SJCRH30 (cell line): ENCODE measurements at places on chromosomes 7 and 10. TPM values are rescaled to one million over a fixed set of nuclear protein-coding genes. Genes with fewer than 3 reads are reported as not detected.

DNA sequence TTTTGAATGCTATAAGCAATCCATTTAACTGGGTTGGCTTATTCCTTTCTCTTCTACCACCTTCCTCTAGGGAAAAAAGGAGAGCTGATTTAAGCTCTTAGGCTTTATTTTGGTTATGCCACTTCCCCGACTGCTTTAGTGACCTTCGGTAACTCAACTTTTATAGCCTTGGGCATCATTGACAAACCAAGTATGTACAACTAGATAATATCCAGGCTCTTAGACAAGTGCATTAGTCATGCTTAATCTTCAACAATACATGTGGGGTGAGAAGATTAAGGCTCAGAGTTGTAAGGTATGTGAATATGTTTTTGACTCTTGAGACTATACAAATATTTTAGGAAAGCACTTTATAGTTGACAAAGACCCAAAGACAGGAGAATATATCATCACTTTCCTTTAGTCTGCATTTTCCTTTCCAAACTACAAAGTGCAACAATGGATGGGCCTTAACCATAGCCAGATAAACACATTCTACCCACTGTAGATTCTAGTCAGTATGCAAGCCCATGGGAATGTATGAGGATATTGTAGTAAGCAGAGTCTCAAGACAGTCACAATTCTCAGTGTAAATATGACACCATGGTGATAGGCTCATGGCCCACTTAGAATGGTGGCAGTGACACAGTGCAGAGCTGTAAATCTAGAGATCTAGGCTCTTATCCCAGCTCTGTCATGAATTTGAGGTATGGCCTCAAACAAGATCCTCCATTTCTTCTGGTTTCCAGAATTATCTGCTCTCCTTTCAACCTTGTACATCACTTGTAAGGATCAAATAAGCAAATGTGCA lies 1117.3 kb downstream of the SORCS3 start:
- H3K4me3 ChIP-seq: no peak overlapping the region
- H3K4me1 ChIP-seq: no peaks in the 10 kb centered on the region
- DNase-seq: no peak
- peaks cover 7% of the 10 kb centered on the region; the same call in 1 of the 2 replicates for H3K27me3 ChIP-seq

The PTF1A gene
- total RNA-seq: not detected in 2 replicates

- H3K36me3 ChIP-seq: peaks cover 4% of the 10 kb centered on the region; the same call in 1 of the 2 replicates
- H3K27ac ChIP-seq: no peak overlapping the region
- no peak overlapping the region for H3K4me3 ChIP-seq
- H3K4me1 ChIP-seq: no peaks in the 10 kb centered on the region
- DNase-seq: no peak
These were observed 32.7 kb upstream of the NRCAM start for GRCh38 chr7:108488768-108489538.

- H3K4me1 ChIP-seq: no peaks in the 10 kb centered on the region
- H3K27ac ChIP-seq: no peak overlapping the region
- no peaks in the 10 kb centered on the region for H3K36me3 ChIP-seq
- no peak overlapping the region for H3K4me3 ChIP-seq
- H3K27me3 ChIP-seq: no peaks in the 10 kb centered on the region
These were observed 66.9 kb upstream of the BAIAP2L1 start for GRCh38 chr7:98467570-98468312.

DNA sequence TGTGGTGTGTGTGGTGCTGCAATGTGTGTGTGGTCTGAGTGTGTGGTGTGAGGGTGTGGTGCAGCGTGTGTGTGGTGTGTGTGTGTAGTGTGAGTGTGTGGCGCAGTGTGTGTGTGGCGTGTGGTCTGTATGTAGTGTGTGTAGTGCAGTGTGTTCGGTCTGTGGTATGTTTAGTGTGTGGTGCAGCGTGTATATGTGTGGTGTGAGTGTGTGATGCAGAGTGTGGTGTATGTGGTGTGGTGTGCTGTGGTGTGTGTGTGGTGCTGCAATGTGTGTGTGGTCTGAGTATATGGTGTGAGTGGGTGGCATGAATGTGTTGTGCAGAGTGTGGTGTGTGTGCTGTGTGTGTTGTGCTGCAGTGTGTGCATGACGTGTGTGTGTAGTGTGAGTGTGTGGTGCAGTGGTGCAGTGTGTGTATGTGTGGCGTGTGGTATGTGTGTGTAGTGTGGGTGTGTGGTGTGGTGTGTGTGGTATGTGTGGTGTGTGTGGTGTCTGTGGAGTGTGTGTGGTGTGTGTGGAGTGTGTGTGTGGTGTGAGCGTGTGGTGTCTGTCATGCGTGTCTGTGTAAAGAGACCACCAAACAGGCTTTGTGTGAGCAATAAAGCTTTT lies 31.0 kb upstream of the PODXL start:
- peaks cover 24% of the 10 kb centered on the region for H3K4me1 ChIP-seq
- no peaks in the 10 kb centered on the region for H3K27me3 ChIP-seq
- no peak overlapping the region for H3K27ac ChIP-seq
- DNase-seq: no peak
- H3K4me3 ChIP-seq: no peak overlapping the region
